ENCODE measurements at places on chromosomes 5 and 9. TPM values are rescaled to one million over a fixed set of nuclear protein-coding genes. Genes with fewer than 3 reads are reported as not detected.

DNA sequence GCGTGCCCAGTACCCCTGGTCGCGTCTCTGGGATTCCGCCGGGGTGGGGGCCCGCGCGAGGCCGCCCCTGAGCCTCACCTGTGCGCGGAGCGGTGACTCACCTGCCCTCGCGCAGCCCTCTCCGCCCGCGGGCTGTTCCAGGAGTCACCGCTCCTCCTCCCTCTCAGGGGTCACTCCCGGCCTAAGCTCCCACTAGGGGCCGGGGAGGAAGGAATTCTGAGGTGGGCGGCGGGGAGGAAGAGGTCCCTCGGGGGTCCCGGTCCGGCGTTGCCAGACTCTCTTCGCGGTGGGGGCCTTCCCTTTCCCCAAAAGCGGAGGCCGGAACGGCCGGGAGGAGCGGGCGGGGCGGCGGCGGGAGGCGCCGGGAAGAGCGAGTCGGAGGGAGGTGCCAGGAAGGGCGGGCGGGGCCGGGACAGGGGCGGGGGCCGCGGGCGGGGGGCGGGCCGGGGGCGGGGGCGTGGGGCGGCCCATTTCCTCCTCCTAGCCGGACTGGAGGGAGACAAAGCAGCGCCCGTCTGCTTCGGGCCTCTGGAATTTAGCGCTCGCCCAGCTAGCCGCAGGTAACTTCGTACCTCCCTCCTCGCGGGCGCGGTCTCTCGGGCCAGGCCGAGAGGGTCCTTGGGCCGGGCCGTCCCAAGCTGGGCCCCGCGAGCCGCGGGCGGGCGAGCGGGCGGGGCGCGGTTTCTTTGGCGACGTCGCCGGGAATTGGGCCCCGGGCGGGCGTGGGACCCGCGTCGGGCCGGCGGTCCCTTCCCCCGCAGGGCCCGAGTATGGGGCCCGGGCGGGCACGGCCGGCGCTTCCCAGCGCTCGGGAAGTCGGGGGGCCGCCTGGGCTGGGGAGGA lies at the start of gene CTNNA1:
CTNNA1 (plus strand) TSS at position 475 of the 843 bp plus-strand sequence. CDS start 28,500 bp downstream, outside the sequence.
- peak; percentile 69 for DNase-seq

DNA sequence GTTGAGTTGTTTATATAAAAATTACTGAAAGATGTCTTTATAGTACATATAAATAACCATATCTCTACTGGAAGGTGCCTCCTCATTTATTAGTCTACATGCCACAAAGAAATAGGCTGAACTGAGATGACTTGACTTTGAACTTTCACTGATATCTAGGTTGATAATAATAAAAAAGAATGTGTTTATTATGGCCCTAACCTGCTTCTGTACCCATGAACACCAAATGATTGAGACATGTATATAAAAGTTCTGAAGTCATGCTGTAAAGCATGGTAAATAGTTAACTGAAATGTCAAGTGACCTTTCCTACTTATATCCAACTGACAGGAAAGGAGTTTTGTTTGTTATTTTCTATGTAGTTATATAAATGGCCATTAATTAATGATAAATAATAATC lies 33.2 kb upstream of the GRAMD2B start:
- no peak for DNase-seq

DNA sequence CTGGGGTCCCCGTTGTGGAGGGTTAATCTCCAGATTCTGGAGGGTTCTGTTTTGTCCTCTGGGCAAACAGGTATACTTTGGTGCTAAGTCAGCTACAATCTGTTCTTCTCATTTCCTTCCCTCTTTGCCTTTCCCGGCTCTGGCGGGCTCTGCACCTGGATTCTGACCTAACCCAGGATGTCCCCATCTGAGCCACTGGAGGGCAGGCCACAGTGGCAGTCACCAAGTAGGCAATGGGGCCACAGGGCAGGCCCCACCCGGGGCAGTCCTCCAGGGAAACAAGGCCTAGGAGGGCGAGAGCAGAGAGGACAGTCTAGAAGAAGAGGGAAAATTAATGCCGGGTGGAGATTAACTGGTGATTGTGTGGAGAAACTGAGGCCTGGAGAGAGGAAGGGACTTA lies 40.4 kb upstream of the HRH2 start:
- no peak for DNase-seq

- DNase-seq: no peak
Measured at GRCh38 chr9:82454509-82455190, 466.1 kb downstream of the SPATA31D1 start.

GRCh38 chr9:90847971-90848370 lies 46.4 kb downstream of the SYK start:
- DNase-seq: no peak

DNA sequence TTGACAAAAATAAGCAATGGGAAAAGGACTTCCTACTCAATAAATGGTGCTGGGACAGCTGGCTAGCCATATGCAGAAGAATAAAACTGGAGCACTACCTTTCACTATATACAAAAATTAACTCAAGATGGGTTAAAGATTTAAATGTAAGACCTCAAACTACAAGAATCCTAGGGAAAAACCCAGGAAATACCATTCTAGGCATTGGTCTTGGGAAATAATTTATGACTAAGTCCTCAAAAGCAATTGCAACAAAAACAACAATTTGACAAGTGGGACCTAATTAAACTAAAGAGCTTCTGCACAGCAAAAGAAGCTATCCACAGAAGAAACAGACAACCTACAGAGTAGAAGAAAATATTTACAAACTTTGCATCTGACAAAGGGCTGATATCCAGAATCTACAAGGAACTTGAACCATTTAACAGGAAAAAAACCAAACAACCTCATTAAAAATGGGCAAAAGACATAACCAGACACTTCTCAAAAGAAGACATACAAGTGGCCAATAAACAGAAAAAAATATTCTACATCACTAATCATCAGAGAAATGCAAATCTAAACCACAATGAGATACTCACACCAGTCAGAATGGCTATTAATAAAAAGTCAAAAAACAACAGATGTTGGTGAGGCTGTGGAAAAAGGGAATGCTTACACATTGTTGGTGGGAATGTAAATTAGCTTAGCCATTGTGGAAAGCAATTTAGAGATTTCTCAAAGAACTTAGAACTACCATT lies 75.2 kb upstream of the CPEB4 start:
- no peak for DNase-seq

DNA sequence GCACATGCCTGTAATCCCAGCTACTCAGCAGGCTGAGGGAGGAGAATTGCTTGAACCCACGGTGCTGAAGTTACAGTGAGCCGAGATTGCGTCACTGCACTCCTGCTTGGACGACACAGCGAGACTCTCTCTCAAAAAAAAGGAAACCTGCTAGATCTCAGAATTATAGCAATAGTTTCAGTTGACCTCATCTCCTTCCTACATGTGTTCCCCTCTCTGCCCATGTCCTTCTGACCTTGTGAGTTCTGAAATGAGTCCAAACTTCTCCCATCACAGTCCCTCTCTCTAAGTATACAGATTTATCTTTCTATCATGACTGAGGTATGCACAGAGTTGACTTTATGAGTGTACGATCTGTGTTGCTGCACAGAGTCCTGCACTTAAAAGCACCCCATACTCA lies 44.6 kb upstream of the SHOC1 start:
- peak; percentile 54 for DNase-seq

DNA sequence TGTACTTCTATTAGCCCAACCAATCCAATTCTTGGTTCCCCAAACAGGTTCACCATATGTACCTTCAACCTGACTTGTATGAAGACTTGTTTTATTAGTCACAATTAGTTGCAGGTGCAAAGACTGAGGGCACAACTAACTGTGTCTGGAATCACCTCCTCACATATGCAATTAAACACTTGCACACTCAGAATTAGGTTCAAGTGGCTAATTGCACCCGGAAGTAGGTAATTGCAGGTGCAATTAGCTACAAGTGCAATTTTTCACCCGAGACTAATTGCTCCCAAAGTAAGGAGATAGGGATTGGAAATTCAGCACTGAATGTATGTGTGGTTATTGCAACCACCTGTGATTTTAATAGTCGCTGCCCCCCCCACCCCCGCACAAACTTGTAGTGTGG lies 338.9 kb downstream of the ZSWIM6 start:
- DNase-seq: no peak

GRCh38 chr9:1979741-1980367 lies 35.3 kb upstream of the SMARCA2 start:
- DNase-seq: no peak

DNA sequence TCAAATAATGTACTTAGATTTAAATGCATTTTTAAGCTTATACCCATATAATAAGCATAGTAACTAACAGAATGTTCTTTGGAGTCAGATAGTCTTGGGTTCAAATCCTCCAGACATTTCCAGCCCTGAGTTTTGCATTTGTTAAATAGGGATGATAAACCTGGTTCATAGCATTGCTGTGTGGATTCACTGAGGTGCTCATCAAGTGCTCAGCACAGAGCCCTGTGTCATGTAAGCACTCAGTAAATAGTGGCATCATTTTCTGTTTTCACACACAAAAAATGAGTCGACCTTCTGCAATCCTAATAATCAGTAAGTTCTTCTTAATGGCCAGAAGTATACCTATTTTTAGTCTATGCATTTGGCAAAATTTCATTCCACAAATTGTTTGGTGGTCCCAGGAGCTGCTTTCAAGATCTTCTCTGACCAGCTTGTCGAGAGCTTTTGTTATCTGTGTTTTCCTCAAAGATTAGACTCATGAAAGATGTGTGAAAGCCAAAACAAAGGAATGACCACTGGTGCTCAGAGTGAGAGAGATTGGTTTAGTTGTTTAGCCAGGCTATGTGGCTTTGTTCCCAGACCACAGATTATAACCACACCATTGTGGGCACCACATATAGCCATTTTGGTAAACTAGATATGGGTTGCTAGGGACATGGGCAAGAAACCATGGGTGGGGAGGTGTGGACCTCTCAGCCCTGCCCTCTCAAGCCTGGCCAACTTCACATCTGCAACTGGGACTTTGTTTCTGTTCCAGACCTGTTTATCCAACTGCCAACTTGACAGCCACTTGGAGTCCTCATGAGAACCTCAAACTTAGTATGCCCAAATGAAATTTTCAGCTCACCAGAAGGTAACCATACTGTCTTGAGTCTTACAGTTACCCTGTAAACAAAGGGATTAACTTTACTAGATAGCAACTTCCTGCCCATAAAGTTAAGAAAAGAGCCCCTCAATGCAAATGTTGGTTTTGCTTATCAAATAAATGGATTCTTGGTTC lies 45.0 kb downstream of the DOCK8 start:
- no peak for DNase-seq

GRCh38 chr5:154189256-154189818 lies 1.2 kb upstream of the GALNT10 start:
- DNase-seq: no peak

DNA sequence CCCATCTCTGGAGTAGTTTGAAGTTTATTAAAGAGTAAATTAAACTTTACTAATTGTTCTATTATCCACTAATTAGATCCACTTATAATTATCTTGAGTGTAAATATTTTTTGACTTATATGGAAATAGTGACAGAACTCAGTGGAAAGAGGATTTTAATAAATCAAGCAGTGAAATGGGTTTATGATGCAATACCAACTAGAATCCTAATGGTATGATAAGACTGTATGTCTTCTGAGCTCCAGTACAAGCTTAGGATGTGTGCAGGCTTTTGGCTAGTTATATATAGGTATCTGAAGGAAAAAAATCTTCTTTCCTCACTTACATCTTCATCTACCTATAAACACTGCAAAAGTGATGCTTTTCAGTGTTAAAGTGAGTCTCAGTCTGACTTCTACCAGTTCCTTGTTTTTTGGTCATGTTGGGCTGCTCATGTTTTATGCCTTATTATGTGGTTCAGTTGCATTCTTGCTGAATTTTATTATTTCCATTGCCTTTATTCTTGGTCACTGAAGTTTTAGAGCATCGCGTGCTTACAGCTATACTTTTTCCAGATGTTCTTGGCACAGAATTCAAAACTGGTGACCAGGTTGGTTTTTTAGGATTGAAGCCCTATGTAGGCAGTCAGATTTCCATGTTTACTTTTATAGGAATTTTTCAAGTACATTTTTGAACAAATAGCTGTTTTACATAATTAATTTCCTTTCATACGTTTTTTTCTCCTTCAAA lies 30.5 kb downstream of the XRCC4 start:
- DNase-seq: no peak

- DNase-seq: peak; percentile 3
Measured at GRCh38 chr5:143985832-143986515, 174.0 kb downstream of the HMHB1 start.

DNA sequence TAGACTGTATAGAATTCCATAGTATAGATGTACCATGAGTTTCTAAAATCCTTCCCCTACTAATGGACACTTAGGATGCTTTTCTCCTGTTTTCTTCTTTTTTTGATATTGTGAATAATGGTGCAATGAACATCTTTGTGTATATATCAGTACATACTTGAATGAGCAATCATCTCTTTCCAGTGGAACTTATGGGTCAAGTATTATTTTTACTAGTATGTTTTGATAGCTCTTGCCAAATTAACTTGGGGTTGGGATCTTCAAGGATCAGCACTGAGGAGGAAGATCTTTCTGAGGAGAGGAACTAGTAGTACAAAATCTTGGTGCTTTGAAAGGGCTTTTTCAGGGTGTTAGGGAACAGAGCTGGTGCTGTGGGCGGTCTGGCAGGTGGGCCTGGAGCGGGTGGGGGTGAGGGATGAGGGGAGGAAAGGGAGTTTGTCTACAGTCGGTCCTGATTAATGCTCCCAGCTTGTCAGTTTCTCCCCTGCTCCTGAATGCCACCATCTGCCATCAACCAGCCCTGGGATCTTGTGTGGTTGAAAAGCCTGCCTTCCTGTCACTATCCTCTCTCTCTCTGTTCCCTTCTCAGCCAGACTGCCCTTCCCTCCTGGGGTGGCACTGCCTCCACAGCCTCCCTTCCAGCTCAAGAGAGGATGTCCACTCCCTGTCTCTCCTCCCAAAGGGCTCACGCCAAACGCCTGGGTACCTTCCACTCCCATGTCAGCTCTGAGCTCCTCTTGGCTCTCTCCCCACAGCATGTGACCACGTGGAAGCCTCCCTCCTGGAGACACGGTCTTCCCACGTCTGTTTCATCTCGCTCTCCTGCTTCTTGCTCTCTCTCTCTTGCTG lies 185.9 kb downstream of the DAB2IP start:
- no peak for DNase-seq

GRCh38 chr5:169071-169727 lies 22.1 kb upstream of the LRRC14B start:
- DNase-seq: no peak

DNA sequence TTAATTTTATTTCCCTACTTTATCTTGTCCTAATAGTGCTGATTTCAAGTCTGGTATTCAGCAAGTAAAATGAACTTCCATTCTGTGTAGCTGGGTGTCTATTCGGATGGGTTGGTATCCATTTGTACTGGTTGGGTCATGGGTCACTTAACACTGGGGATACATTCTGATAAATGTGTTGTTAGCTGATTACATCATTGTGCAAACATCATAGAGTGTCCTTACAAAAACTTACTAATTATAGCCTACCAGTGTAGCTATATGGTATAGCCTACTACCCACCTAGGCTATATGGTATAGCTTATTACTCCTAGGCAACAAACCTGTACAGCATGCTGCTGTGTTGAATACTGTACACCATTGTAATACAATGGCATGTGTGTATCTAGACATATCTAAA lies 1373.7 kb upstream of the DMAC1 start:
- no peak for DNase-seq

- DNase-seq: no peak
Measured at GRCh38 chr9:115914291-115914690, 239.3 kb upstream of the PAPPA start.

GRCh38 chr5:26192486-26192885 lies 845.9 kb downstream of the CDH9 start:
- DNase-seq: no peak

GRCh38 chr5:174148721-174149120 lies 103.2 kb downstream of the NSG2 start:
- DNase-seq: no peak

The PPIC gene
- not detected for total RNA-seq

The PCDHGA11 gene
- total RNA-seq: 35.5 TPM

The NUTM2G gene
- not detected for total RNA-seq

The OTULINL gene
- 0.59 TPM for total RNA-seq

The SLC6A7 gene
- not detected for total RNA-seq

The CAMK4 gene
- 0.88 TPM for total RNA-seq

The RGS7BP gene
- 3.1 TPM for total RNA-seq

The UBE2QL1 gene
- total RNA-seq: 2.6 TPM

The TPM2 gene
- total RNA-seq: 39.2 TPM

Data from A673 (cell line).